ENCODE measurements at places on chromosomes 1 and 21. TPM values are rescaled to one million over a fixed set of nuclear protein-coding genes. Genes with fewer than 3 reads are reported as not detected.

MAB21L3 gene
- total RNA-seq: 0.10 TPM

F13B gene
- total RNA-seq: not detected

C1orf232 gene
- not detected for total RNA-seq

DNA sequence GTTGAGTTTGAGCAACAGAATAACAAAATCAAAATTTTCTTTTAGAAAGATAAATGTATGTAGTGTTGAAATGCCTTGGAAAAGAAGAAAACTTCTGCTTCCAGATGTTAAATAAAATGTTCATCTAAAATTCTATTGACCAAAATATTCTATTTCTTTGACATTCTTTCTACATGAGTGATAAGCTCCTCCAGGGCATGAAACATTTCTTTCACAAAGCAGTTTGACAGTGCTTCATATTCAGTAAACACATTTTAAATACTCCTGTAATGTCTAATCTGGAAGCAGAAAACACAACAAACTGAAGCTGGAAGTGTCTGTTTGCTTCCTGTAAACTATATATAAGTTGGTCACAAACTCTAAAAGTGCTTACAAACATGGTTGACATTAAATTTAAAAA, 61.5 kb downstream of the RGS21 start:
- H3K36me3 ChIP-seq: no peaks in the 10 kb centered on the region
- H3K4me3 ChIP-seq: no peak overlapping the region
- DNase-seq: no peak
- H3K27me3 ChIP-seq: no peaks in the 10 kb centered on the region

GRCh38 chr1:206029484-206029883, 5.8 kb upstream of the CTSE start:
- DNase-seq: no peak
- H3K36me3 ChIP-seq: no peaks in the 10 kb centered on the region
- peaks cover 34% of the 10 kb centered on the region for H3K27me3 ChIP-seq

DNA sequence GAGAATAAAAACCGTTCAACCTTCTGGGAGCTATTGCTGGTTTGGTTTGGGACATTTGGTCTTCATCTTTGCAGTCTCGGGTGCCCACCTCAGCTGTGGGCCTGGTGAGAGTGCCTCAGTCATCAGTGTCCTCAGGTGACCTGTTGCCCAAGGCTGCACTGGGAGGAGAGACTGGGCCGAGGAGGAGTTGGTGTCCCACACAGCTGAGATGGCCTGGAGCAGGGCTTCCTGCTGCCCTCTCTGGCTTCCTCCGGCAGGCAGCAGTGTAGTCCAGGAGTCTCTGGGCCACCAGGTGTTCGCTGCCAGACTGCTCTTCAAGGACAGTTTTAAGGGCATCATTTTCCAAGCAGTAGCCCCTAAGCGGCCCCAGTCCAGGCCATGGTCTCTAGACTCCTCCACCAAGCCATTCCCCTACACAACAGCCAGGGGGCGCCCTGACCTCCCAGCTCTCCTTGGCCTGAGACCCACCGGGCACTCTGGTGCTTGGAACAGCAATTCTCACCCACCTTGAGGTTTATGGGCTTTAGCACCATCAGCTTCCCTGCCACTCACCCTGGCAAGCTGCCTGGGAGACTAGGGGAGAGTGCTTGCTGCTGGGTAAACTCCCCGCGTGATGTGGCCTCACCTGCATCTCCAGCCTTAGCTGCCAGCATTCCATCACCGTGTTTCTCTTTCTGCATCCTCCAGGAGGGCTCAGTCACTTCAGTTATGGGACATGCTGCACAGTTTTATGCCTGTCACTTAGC, 9.1 kb upstream of the SYTL1 start:
- H3K27ac ChIP-seq: peak overlapping the region; percentile 38
- no peak for DNase-seq
- no peak overlapping the region for H3K4me3 ChIP-seq
- peaks cover 5% of the 10 kb centered on the region for H3K4me1 ChIP-seq

DNA sequence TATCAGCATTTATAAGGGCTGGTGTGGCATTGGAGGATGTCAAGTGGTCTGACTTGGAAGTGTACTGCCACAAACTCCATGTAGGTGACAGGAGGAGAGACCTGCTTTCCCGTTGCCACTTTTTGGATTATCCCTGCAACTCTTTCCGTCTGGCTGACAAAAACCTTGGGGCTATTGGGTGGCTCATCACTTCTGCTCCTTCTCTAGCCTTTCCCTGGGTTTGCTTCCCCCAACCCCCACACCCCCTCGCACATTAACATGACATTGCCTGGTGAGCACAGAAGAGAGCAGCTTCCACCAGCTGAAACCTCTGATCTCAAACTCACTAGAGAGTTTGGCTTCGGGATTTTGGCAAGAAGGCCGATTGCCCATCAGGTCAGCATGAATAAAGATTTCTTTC, 39.2 kb downstream of the PROX1 start:
- no peak for DNase-seq
- H3K36me3 ChIP-seq: no peaks in the 10 kb centered on the region
- no peak overlapping the region for H3K27ac ChIP-seq
- no peaks in the 10 kb centered on the region for H3K4me1 ChIP-seq

- H3K4me3 ChIP-seq: no peak overlapping the region
- no peaks in the 10 kb centered on the region for H3K36me3 ChIP-seq
- H3K4me1 ChIP-seq: no peaks in the 10 kb centered on the region
Measured at GRCh38 chr1:219847215-219847855, 81.0 kb downstream of the SLC30A10 start.

GRCh38 chr1:88502886-88503285, 181.2 kb upstream of the PKN2 start:
- H3K36me3 ChIP-seq: no peaks in the 10 kb centered on the region
- no peaks in the 10 kb centered on the region for H3K27me3 ChIP-seq
- H3K4me3 ChIP-seq: no peak overlapping the region
- no peak overlapping the region for H3K27ac ChIP-seq
- DNase-seq: no peak
- H3K4me1 ChIP-seq: no peaks in the 10 kb centered on the region
